ENCODE measurements at places on chromosomes 7 and 10. TPM values are rescaled to one million over a fixed set of nuclear protein-coding genes. Genes with fewer than 3 reads are reported as not detected.

- peak; percentile 79 for DNase-seq
Observed at GRCh38 chr10:14536241-14537213, 205.8 kb upstream of the FRMD4A start.

DNA sequence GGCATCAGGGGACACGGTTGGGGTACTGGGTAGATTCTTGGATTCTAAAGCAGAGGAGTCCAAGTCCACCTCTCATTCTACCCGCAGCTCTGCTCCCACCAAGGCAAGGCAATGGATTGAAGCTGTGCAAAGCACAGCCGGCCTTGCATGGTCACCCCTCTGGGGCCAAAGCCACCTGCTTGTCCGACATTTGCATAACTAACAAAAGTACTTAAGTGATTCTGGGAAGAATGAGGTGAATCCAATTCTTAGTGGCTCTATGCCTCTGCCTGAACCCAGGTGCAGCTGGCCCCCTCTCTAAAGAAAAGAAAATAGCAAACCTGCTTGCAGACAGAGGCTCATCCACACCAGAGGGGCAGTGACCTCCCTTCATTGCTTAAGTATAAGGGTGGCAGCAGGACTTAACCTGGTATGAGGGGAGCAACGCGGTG is 10.7 kb upstream of the COBL start:
- no peak for DNase-seq

- peak; percentile 77 for DNase-seq
Observed at GRCh38 chr10:103747193-103747865, 108.0 kb downstream of the SH3PXD2A start.

- no peak for DNase-seq
Observed at GRCh38 chr10:62374862-62375710, 917 bp downstream of the ZNF365 start.

GRCh38 chr10:53003094-53003493 is 230.5 kb upstream of the MBL2 start:
- no peak for DNase-seq

GRCh38 chr10:50275650-50276235 is 24.4 kb upstream of the ASAH2 start:
- peak; percentile 69 for DNase-seq

DNA sequence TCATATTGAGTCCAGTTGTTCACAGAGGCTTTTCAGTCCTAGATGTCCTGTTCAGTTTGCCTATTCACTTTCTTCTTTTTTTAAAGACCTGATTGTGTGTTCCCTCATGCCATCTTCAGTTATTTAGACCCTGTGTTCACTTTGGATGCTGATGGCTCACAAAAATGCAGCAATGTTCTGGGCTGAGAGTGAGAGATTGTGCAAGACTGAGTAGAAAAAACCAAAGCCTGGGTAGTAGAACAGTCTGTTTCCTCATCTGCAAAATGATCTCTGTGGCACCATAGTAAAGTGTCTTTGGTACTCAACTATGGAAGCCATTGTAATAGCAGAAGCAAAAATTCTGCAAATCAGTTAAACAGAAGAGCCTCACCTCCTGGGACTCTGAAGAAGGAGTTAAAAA is 43.2 kb downstream of the AKR1B1 start:
- no peak for DNase-seq

GRCh38 chr7:20721086-20721810 is 65.4 kb downstream of the SP8 start:
- DNase-seq: no peak

GRCh38 chr10:123069246-123069986 is 60.6 kb downstream of the ACADSB start:
- no peak for DNase-seq

- DNase-seq: peak; percentile 33
Observed at GRCh38 chr10:130351466-130352290, 215.5 kb downstream of the GLRX3 start.

- DNase-seq: no peak
Observed at GRCh38 chr10:75146780-75147179, 35.3 kb downstream of the SAMD8 start.

DNA sequence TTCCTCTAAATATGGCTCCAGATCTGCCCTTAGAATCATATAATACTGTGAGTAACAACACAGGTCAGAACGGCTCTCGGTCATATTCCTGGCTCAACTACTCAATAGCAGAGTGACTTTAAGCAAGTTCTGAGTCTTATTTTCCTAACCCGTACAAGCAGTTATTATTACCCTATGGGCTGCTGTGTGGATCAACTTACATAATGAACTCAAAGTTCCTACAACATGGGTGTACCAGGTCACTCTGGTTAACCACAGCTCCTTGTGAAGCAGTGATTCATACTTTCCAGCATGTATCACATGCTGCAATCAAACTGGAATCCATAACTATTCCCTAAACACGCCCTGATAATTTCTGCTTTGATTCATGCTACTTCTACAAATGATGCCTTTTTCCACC is 107.3 kb downstream of the LRRN3 start:
- DNase-seq: no peak

GRCh38 chr10:129894698-129895097 is 69.4 kb downstream of the EBF3 start:
- no peak for DNase-seq

- no peak for DNase-seq
Observed at GRCh38 chr7:154415709-154416399, 363.7 kb downstream of the DPP6 start.

- no peak for DNase-seq
Observed at GRCh38 chr10:73261362-73261995, 9.0 kb upstream of the MRPS16 start.

- no peak for DNase-seq
Observed at GRCh38 chr10:90161-90560, 41.1 kb upstream of the TUBB8 start.

GRCh38 chr10:84204122-84204521 is 9.8 kb downstream of the CDHR1 start:
- no peak for DNase-seq

DNA sequence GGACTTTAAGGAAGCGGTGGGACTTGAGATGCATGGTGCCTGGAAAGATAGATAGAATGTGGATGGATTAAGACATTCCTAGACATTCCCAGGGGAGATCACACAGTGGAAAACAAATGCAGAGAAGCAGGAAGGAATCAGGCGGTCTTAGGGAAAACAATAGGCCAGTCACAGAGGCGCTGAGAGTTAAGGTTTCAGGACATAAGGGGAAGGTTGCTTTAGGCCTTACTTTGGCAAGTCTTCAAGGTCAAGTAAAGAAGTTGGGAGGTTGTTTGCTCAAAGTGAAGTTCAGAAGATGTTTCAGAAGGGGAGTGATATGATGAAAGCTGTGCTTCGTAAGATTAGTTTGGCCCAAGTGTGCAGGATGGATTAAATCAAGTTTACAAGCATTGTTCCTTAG is 109.4 kb downstream of the SUGCT start:
- no peak for DNase-seq

GRCh38 chr10:44981172-44982113 is 2.8 kb upstream of the DEPP1 start:
- peak; percentile 62 for DNase-seq

- no peak for DNase-seq
Observed at GRCh38 chr7:155800741-155801267, 11.5 kb downstream of the SHH start.

DNA sequence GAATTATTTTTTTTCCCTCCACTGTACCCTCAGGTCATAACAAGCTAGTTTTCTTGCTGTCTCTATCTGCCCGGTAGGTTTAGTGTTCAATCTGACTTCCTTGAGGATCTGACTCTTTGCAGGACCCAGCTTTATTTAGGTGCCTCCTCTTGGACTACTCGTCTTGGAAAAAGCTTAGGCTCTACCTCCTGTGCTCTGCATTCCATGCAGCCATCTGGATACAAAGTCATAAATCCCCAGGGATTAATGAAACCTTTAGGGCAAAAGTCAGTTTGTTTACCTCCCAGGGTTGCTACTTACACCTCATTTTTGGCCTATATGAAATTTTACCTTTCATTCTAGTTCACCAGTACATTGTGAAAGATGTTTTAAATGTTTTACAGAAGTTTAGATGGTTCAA is 8.0 kb downstream of the STAG3 start:
- no peak for DNase-seq

DNA sequence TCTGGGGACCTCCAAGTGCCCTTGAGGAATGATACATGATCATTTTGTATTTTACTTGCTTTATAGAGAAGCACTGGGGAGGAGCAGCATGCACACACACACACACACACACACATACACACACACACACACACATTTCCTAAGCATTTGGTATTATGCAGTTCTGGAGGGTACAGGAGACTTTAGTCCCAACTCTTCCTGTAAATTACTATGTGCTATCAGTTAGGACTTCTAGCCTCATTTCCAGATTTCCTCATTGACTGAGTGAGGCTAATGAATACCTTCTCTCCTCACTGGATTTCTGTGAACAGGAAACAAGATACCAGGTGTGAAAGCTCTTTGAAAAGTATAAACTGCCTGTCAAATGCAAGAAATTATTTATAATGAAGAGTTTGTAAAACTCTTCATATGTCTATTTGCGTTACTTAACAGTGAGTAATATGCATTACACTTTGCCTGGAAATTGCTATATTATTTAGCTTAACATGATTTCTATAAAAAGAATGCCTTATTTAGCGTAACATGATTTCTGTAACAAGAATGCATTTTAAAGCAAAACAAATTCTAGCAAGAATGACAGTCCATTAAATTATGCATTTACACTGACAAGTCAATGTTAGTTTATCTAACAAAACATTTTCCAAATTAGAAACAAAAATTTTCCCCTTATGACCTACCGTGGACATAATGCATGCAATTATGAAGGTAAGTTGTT is 34.2 kb downstream of the ACTA2 start:
- no peak for DNase-seq

DNA sequence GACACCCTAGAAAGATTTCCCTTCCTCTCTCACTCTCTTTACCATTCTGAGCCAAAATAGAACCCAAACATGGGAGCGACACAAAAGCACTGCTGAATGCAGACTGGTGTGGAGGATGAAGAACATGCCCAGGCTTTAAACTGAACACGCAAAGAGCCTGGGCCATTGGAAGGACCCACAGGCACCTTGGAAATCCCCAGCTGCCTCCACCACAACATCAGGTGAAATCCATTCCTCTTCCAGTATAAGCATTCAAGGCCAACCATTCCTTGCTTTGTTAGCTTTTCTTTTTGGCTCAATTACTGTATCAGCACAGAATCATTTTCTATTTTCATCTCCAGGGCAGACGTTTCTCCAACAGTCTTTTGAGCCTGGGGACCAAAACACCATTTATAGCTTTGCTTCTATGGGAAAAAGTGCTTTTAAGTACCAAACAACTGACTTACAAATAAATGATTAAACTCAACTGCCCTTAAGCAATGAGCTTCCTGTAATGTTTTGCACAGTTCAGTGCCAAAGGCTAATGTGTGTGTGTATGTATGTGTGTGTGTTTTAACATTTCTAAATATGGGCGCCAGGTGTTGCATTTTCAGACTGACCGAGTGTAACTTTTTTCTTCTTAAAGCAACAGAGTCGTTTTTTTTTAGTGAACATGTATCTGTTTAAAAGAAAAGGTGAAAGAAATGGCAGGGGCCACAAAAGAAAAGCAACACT is 16.2 kb upstream of the BLNK start:
- no peak for DNase-seq

- no peak for DNase-seq
Observed at GRCh38 chr7:112083776-112084355, 122.3 kb downstream of the DOCK4 start.

GRCh38 chr7:156620291-156620675 is 20.3 kb upstream of the RNF32 start:
- no peak for DNase-seq

DNA sequence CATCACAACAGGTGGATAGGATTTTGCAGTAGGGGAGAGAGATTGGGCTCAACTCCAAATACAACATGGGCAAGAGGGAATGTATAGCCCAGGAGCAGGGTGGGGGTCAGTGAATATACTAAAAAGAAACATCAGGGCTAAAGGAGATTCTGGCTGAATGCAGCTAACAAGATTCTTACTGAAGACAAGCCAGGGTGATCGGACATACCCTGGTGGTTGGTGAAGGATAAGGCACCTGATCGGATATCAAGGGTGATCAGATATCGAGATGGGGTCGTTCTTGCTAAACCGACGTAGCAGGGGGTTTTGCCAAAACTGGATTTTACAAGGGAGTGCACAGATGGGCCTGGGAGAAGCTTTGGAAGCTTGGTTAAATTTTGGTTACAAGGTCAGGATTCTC is 34.4 kb downstream of the WIPF3 start:
- DNase-seq: no peak

- no peak for DNase-seq
Observed at GRCh38 chr7:91085175-91085574, 179.1 kb upstream of the FZD1 start.

GRCh38 chr7:47827351-47827756 is 120.9 kb downstream of the PKD1L1 start:
- no peak for DNase-seq

GRCh38 chr7:20491284-20491683 is 124.2 kb upstream of the ABCB5 start:
- DNase-seq: no peak

- no peak for DNase-seq
Observed at GRCh38 chr10:132332433-132332754, 401 bp downstream of the LRRC27 start.

- DNase-seq: no peak
Observed at GRCh38 chr7:130352194-130353074, 7.8 kb downstream of the CPA5 start.

DNA sequence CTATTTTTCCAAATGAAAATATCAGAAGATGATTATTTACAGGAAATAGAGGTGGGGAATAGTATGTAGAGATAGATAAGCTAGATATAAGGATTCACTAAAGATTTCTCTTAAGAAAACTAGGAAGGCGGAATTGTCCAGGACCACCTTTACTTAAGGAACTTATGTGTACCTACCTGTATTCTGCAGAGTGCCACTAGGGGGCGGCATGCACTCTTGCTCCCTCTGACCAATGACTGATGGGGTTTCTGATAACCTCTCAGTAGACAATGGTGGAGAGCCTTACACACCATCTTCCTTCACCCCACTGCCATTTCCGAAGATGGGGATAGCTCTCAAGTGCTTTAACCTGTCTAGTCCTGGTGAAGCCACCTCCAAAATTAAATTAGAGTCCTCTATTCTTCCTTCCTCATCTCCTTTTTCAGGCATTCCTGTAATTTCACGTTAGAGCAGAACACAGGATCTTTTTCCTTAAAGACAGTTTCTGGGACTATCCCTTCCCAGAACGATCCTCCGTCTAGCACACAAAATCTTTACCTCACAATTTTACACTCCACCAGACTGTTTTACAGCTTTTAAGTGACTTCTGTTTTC is 453.1 kb downstream of the SORCS1 start:
- peak; percentile 62 for DNase-seq

Gene GNAT3
- total RNA-seq: not detected

Gene PLXDC2
- 118 TPM for total RNA-seq

Gene GIMAP8
- total RNA-seq: 22.4 TPM

Gene THSD7A
- 30.9 TPM for total RNA-seq

Gene GCK
- total RNA-seq: 1.9 TPM

Gene CDHR1
- total RNA-seq: 2.0 TPM

Gene AKR1E2
- 25.1 TPM for total RNA-seq

Gene GIMAP6
- total RNA-seq: 32.7 TPM

Gene CALCR
- 0.62 TPM for total RNA-seq

Gene WIPF3
- 5.3 TPM for total RNA-seq

Gene HABP2
- not detected for total RNA-seq

Gene TFEC
- total RNA-seq: 10.3 TPM

Gene VSIR
- 171 TPM for total RNA-seq

Gene ZNF33B
- 19.5 TPM for total RNA-seq

Gene AP5Z1
- total RNA-seq: 36.2 TPM

Gene CHAT
- total RNA-seq: not detected

Gene RNLS
- total RNA-seq: 5.5 TPM

Gene TRIM56
- 47.1 TPM for total RNA-seq

Gene CYP26C1
- 0.85 TPM for total RNA-seq
